ENCODE measurements at places on chromosomes 3 and 15.

DNA sequence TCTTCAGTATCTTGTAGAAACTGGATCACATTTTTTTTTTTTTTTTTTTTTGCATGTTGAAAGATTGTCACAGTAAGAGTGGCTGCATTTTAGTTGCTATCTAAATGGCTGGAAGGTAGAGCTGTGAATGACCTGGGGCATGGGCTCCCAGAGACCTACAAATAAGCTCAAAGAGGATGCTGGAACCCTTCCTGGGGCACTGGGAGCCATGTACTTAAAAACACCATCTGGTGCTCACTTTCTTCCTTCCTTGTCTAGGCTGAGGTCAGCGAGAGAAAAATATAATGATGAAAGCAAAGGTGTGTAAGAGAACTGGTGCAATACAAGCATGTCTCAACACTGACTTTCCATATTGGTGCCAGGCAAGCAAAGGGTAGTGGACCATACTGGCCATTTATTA, 323.9 kb downstream of the SV2B start:
- DNase-seq, result no peak

GRCh38 chr3:169841171-169841570, 28.5 kb upstream of the LRRC34 start:
- DNase-seq, result no peak

DNA sequence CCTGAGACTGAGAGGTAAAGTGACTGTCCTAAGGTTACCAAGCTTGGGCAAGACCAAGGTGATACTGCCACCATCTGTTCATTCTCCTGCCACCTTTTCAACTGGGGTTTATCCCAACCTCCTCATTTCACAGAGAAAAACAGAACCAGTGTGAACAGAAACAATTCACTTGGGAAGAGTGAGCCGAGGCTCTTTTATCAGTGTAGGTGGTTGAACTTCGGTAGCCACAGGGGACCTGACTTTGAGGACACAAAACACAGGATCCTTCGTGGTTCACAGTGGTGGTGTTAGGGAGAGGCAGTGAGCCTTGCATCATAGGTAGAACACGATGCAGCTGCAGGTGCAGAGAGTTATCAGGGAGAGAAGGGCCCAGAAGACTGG, 72.8 kb upstream of the ICE2 start:
- no peak for DNase-seq

DNA sequence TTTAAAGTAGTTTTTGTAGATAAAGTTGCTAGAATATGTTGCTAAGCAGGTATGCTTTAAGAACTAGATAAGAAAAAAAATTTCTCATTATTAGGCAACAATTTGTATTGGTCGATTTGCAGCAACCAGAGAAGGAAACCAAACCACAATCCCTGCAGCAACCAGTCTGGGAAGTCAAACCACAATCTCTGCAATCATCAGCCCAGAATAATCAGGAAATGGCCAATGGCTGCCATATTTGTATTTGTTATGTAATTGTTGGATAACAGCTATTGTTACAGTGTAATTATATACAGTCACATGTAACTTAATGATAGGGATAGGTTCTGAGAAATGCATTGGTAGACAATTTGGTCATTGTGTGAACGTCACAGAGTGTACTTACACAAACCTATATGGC, 23.6 kb downstream of the STXBP5L start:
- no peak for DNase-seq

- DNase-seq, result no peak
These were observed 658.8 kb downstream of the EDEM1 start for GRCh38 chr3:5846261-5846660.

- no peak for DNase-seq
These were observed 18.2 kb downstream of the VGLL4 start for GRCh38 chr3:11625376-11626083.

- no peak for DNase-seq
These were observed 6.3 kb upstream of the UBE2Q2 start for GRCh38 chr15:75836959-75837334.

GRCh38 chr3:49674497-49674983, 389 bp downstream of the APEH start:
- peak; percentile 22 for DNase-seq

GRCh38 chr3:125194849-125195601, 17.5 kb downstream of the SLC12A8 start:
- no peak for DNase-seq

- no peak for DNase-seq
These were observed 16.3 kb downstream of the RGMA start for GRCh38 chr15:93072411-93073394.

- no peak for DNase-seq
These were observed 82.1 kb downstream of the GTF2E1 start for GRCh38 chr3:120824613-120825012.

DNA sequence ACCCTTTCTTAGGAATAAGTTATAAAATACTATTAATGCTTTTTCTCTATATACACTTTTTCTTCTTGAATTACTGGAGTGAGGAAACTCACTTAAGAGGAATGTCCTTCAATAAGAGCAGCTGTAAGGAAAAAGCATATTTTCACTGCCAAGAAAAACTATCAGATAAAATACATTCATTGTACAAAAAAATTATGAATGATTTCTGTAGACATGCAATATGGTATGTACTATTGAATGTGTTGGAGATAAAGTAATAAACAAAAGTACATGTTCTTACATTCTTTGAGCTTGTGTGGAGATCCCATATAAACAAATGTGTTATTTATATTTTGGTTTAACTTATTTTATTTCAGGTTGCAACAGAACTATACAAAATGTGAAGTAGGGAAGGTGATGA, 241.0 kb upstream of the ZNF717 start:
- DNase-seq, result no peak

- DNase-seq, result no peak
These were observed 137.6 kb downstream of the DTWD1 start for GRCh38 chr15:49758456-49758855.

GRCh38 chr15:87755226-87755625, 501.3 kb downstream of the NTRK3 start:
- no peak for DNase-seq

- DNase-seq, result no peak
These were observed 80.0 kb upstream of the SPATA16 start for GRCh38 chr3:173221010-173221409.

DNA sequence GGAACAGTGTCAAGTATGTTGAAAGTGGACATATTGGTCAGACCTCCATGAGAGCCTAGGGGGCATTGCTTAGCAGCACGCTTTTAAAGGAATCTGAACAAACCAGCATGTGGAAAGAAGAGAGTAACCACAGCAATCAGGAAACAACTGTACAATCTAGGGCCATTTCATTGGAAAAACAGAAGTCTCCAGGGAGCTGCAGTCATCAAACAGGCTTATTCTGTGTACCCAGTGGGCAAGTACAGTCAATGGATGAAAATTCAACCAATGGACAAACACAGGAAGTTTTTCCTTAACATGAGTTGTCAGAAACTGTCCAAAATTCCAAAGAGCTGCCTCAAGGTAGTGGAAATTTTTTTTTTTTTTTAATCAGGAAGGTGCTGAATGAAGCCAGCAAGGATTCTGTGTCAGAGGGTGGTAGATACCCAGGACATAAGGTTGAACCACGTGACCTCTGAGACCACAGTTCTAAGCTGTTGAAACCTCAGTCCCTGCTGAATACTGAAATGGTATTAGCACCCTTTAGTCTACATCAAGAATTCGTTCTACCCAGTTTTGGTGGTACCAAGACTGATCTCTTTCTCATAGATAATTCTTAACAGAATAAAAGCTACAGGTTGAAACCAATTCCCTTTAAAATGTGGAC, 4.4 kb upstream of the DLG1 start:
- no peak for DNase-seq

- DNase-seq, result no peak
These were observed 16.1 kb downstream of the ROBO1 start for GRCh38 chr3:79751703-79752102.

DNA sequence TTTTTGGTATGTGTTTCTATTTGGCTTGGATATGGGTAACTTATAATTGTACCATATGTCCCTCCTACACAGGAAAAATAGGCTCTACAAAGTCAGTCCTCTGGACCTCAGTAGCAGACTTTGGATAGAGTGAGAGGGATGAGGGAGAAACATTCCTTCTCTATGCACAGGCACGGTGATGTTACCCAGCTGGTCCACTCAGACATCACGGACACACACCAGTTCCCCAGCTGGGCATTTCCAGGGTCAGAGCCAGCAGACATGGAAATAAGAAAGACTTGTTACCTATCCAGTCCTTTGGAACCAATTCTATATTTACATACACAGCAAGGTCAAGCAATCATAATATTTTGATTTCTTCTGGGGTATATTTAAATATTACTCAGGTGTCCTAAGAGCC, 433.1 kb upstream of the KCNMB2 start:
- DNase-seq, result no peak

- no peak for DNase-seq
These were observed 12.4 kb downstream of the MOBP start for GRCh38 chr3:39479701-39480414.

- DNase-seq, result no peak
These were observed 206.1 kb downstream of the TIGIT start for GRCh38 chr3:114499976-114500375.

DNA sequence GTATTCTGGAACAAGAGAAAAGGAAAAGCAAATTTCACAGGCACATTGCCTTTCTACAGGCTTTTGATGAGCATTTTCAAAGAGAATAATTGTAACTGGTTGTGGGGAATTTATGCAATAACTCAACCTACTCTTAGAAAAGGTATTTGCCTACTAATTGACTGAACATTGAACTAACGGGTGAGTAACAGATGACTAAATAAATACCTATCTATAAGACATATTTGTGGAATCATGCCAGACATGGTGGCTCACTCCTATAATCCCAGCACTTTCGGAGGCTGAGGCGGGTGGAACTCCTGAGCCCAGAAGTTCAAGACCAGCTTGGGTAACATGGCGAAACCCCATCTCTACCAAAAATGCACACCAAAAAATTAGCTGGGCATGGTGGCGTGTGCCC, 367.7 kb downstream of the CGGBP1 start:
- no peak for DNase-seq

- no peak for DNase-seq
These were observed 513.0 kb downstream of the NTRK3 start for GRCh38 chr15:87743562-87743961.

DNA sequence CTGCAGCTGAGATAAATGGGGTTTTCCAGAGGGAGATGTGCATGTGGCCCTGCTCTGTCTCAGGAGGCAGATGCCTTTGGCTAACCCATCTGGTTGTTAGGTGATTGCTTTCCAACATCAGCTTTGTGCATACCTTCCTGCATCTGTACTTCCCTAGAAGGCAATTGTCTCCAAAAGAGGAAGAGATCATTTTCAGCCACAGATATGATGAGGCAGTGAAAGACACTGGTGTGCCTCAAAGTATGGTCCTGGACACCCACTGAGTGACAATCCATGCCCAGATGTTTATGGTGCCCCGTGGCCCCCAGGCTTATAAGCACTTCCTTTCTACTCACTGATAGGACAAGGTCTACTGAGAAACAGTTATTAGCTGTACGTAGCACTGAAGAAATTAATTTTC, 117.5 kb upstream of the NR2F2 start:
- DNase-seq, result no peak

GRCh38 chr3:84440291-84440690, 518.5 kb upstream of the CADM2 start:
- no peak for DNase-seq

DNA sequence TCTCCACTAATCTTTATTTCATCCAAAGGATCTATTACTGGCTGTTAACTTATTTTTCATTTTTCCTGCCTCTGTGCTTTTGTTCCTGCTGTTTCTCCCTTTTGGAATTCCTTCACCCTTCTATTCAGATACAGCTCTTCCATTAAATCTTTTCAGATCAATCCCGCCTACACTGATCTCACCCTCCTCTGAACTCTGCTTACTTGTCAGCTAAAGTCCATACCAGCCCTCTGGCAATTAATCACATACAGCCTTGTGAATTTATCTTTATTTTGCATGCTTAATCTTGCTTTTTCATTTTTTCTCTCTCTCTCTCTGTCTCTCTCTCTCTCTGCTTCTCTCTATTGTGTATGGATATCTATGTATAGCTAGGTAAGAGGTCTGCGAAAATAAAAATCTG, 100.8 kb upstream of the UMPS start:
- no peak for DNase-seq

DNA sequence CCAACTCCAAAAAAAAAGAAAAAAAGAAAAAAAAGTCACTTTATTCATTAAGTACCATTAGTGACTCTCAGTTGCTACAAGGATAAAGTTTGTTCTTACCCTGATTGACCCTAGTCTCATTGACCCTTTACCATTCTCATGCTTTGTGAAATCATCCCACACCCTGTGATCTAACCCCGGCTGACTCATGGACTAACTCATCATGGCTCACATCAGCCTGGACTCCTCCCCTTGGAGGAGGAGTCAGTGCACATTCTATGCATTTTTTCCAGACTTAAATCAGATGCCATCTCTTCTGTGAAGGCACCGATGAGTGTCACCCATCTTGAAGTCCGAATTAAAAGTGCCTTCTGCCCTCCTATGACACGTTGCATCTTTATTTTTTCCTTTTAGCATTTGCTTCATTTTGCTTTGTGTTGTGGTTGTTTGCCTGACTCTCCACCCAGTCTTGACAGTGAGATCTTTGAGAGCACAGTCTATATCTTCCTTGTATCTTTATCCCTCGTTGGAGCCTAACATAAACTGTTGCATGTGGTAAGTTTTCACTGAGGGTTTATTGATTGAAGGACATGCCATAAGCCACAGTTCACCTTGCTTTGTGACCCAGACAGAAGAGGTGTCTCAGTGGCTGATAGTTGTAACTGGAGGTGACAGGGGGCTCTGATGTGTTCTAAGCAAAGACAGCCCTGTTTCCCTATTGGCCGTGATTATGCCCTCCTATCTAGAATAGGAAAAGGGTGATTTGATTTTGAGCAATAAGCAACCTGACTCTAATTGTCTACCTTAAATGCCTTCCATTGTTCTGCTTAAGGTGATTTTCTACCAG, 72.1 kb downstream of the IL1RAP start:
- no peak for DNase-seq

- DNase-seq, result no peak
These were observed 60.7 kb downstream of the DUT start for GRCh38 chr15:48391950-48392349.

DNA sequence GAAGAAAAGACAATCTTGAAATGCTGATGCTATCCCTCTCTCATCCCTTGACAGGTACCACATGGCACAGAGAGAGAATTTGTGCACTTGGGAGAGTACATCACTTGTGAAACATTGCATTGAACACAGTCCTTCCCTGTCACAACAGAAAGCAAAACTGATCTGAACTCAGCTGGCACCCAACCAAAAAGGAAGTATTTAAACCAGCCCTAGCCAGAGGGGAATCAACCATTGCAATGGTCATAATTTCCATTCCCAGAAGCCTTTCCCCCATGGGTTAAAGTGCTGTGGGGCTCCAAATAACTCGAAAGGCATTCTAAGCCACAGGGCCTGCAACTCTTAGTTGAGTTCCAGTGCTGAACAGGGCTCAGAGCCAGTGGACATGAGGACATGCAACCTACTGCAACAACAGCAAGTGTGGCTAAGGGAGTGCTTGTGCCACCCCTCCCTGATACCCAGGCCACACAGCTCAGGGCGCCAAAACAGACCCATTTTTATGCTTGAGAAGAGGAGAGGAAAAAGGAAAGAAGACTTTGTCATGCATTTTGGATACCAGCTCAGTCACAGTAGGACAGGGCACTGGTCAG, 530.8 kb upstream of the BCHE start:
- no peak for DNase-seq

- DNase-seq, result no peak
These were observed 505.4 kb downstream of the ZIC1 start for GRCh38 chr3:147914532-147914931.

GRCh38 chr3:124019291-124019690, 27.4 kb upstream of the ROPN1 start:
- no peak for DNase-seq

- DNase-seq, result no peak
These were observed 28.5 kb downstream of the TSPAN3 start for GRCh38 chr15:77042245-77042919.
